ENCODE measurements at places on chromosomes 7 and 10. TPM values are rescaled to one million over a fixed set of nuclear protein-coding genes. Genes with fewer than 3 reads are reported as not detected.

Gene DBNL
- total RNA-seq: 82.0 TPM

Gene FAM13C
- 41.6 TPM for total RNA-seq

Gene GNAT3
- not detected for total RNA-seq

Gene ACTA2
- 4.7 TPM for total RNA-seq

Gene NPY4R
- not detected for total RNA-seq

Gene DLX5
- total RNA-seq: 7.5 TPM

Gene DNAJC30
- 4.4 TPM for total RNA-seq

Gene COL1A2
- 37.6 TPM for total RNA-seq

Gene AKR1C8
- total RNA-seq: not detected

Gene AP1S1
- total RNA-seq: 63.2 TPM

Gene UNCX
- not detected for total RNA-seq

Gene GBX1
- total RNA-seq: not detected

Gene FAM3C
- total RNA-seq: 99.2 TPM

Gene TMEM209
- 12.5 TPM for total RNA-seq

Gene CLCN1
- total RNA-seq: not detected

Gene CARD11
- total RNA-seq: under 0.01 TPM

Gene SPOCK2
- total RNA-seq: 18.5 TPM

Gene CDNF
- not detected for total RNA-seq
